ENCODE measurements at places on chromosomes 13 and 19.

GRCh38 chr13:64164435-64164834, 2748.8 kb upstream of the PCDH20 start:
- no peak for DNase-seq

DNA sequence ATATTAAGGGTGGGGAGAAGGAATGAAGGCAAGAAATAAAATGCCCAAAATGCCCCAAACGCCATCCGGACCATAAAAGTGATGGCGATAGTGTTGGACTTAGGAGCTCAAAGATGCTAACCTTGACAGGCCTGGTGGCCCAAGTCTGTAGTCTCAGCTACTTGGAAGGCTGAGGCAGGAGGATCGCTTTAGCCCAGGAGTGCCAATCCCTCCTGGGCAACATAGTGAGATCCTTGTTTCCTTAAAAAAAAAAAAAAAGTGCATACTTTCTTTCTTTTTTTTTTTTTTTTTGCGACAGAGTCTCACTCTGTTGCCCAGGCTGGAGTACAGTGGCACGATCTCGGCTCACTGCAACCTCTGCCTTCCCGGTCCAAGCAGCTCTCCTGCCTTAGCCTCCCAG, 32.0 kb upstream of the MRI1 start:
- DNase-seq = no peak

GRCh38 chr13:99347911-99348451, 40.8 kb upstream of the GPR183 start:
- DNase-seq = peak; percentile 27

DNA sequence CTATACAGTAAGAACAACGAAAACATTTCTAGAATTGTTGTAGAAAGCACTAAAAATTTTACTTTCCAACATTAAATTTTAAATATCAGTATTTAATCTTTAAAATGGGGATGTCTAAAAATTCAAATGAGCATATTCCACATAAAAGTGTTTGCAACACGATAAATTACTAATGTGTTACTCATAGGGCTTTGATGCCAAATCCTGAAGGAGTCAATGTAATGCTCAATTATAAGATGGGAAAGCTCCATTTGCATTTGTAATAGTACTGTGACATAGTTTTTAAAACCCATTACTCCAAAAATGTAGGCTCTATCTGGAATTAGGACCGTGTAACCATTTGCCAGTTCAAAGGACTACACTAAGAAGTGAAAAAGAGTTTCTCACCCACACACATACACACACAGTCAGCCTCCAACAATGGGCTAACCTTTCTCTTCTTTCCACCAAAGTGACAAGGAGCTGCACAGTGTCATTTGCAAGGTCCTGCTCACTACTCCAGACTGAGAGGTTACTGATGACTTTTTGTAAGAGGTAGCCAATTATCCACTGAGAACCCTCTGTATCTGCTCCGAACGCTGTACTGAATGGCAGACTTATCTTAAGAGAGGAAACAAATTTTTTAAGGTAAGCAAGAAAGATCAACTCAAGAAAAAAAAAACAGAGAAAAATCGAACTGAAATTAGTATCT, 26.1 kb upstream of the EEF1AKMT1 start:
- DNase-seq = no peak

GRCh38 chr19:36987091-36987490, 71.0 kb downstream of the ZNF568 start:
- no peak for DNase-seq

DNA sequence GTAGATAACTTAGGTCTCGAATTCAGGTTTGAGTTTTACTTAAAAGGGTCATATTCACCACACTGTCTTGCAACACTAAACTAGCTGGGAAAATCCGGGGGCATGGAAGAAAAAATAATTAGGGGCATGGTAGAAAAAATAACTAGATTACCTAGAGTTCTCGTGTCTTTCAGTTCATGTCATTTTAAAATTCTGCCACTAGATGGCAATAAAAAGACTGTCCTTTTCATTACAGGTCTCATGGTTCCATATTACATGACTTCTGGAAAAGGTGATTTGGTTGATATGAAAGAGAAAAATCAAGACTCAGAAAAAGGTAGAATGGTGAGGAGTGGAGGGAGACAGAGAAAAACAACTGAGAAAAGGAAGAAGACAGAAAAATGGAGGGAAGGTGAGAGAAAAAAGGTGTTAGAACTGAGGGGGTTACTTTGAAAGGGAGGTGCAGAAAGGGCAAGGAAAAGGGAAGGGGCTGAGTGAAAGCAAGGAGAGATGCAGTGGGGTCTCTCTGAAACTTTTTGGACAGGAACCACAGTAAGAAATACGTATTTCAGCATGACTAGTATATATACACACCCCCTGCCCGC, 299.0 kb downstream of the KLF12 start:
- DNase-seq = peak; percentile 70

- DNase-seq = no peak
These were observed 615.3 kb upstream of the SLITRK1 start for GRCh38 chr13:84497613-84498012.

GRCh38 chr13:31172001-31172400, 10.3 kb upstream of the HSPH1 start:
- no peak for DNase-seq

DNA sequence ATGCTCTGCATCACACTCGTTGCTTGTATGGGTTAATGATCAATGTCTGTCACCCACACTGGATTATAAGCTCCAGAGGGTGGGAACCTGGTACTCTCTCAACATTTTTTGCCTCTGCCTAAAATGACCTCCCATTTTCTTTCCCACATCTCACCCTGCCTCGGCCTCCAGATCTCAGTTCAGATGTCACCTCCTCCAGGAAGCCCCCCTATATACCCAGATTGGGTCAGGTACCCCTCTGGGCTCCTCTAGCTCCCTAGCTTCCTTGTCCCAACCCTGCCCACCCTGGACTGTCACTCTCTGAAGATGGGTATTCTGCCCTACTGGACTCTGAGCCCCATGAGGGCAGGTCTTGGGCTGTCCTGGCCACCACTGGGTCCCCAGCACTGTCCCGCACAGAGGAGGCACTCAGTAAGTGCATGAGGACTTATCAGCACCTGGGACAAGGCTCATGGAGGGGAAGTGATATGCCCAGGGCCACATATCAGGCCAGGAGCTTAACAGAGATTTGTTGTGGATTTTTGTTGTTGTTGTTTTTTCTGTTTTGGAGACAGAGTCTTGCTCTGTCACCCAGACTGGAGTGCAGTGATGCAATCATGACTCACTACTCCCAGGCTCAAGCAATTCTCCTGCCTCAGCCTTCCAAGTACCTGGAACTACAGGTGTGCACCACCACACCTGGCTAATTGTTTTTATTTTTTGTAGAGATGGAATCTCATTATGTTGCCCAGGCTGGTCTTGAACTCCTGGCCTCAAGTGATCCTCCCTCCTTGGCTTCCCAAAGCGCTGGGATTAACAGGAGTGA, 23.8 kb downstream of the PRKD2 start:
- DNase-seq = no peak

DNA sequence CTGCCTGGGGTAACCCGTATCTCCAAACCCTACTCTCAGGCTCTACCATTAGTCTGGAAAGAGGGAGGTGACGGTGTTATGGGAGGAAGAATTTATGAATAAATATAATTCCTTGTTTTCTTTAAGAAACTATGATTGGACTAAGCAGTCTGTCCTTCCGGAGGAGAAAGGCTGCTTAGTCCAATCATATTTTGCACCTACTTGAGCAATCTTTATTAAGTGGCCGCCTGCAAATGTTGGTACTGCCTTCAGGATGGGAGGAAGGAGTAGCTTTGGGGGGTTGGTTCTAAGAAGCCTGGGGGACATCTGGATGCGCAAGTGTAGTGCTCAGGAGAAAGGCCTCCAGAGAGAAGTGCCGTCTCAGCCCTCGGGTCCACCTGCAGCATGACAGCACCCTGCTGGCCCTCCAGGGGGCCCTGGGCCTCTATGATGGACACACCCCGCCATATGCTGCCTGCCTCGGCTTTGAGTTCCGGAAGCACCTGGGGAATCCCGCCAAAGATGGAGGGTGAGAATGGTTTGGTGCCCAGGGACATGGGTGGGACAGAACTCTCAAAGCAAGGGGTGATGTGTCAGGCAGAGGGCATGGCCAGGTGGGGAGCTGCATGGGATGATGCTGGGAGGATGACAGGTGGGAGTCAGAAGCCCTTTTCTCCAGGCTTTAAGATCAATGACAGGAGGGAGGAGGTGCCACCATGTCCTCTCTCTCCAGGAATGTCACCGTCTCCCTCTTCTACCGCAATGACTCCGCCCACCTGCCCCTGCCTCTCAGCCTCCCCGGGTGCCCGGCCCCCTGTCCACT, 4.1 kb downstream of the ACP4 start:
- no peak for DNase-seq

- DNase-seq = no peak
These were observed 9.4 kb downstream of the URAD start for GRCh38 chr13:27979001-27979643.

DNA sequence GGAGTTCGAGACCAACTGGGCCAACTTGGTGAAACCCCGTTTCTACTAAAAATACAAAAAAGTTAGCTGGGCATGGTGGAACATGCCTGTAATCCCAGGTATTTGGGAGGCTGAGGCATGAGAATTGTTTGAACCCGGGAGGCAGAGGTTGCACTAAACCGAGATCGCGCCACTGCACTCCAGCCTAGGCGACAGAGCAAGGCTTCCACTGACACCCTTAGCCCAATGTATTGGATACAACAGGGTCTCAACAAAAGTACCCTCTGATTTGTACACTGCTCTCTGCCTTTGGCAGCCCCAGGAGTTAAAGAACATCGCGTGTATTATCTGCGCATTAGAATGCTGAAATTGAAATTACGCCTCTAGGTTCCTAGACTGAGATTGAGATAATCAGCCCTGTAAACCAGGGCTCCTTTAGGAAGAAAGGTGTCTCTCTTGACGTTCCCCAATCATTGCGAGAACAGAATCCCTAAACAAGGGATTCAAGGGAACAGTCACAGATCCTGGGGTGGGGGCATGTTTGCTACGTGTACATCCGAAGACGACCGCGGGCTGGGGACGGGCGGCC, 21.9 kb downstream of the IPO5 start:
- peak; percentile 17 for DNase-seq

DNA sequence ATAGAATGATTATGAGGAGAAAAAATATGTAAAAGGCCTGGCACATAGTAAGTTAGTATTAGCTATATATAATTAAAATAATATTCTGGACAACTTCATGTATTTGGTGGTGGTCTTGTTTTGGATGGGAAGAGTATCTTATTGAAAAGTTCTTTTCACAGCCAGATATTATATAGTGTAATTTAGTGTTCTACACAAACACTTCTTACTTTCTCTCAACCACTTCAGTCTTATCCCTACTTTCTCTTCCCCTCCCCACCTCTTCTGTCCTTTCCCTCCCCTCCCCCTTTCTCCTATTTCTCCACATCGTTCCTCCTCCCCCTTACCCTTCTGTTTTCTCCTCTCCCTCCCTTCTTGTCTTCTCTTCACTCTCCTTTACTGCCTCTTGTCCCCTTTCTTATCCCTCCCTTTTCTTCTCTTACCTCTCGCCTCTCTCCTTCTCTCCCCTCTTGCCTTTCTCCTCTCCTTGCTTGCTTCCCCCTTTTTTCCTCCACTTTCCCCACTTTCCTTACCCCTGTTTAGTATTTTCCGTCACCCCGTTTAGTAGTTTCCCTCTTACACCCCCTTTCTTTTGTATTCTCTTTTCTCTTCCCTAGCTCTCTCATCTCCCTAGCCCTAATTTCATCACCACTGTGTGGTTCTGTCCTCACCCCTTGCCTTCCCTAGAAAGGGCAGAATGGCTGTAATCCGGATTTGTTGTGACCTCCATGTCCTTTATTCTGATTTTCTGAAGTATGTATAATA, 107.2 kb upstream of the MLNR start:
- no peak for DNase-seq

- no peak for DNase-seq
These were observed 902.3 kb upstream of the MIR17HG start for GRCh38 chr13:90445179-90445578.

DNA sequence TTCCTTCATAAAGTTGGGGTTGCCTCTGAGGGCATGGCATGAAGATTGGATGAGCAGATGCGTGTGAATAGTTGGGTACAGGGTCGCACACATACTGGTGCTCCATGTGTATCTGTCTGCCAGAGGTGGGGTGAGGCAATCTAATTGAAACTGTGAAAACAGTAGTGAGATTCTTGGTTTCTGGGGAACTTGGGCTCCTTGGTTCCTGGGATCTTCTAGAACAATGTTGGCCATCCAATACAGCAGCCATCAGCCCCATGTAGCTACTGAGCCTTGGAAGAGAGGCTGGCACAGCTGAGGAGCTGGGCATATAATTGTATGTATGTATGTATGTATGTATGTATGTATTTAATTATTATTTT, 616 bp downstream of the FCHO1 start:
- DNase-seq = peak; percentile 75

DNA sequence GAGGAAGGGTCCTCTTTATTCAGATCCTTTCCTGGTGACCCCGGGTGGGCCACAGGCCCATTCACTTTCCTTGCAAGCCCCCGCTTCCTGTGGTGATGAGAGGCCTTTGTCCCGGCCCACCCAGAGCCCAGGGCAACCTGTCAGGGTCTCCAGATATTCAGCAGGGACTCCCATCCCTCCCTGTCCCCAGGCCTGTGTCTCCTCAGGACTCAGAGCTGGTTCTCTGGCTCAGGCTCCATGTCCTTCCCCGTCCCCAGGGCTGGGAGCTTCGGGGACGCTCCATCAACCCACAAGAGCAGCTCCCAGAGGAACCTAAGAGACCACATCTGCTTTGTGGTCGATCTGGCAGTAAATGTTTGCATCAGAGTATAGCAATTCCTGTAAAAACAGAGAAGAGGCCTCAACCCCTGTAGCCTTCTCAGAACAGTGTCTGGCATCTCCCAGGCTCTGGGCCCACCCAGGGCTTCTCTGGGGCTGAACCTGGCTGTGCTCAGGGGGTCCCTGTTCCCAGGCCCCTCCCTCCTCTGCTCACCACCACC, 7.8 kb downstream of the CEACAM4 start:
- no peak for DNase-seq

- no peak for DNase-seq
These were observed 82.8 kb downstream of the STARD13 start for GRCh38 chr13:33202644-33203169.

- DNase-seq = no peak
These were observed 10.7 kb downstream of the LMTK3 start for GRCh38 chr19:48500830-48501493.

DNA sequence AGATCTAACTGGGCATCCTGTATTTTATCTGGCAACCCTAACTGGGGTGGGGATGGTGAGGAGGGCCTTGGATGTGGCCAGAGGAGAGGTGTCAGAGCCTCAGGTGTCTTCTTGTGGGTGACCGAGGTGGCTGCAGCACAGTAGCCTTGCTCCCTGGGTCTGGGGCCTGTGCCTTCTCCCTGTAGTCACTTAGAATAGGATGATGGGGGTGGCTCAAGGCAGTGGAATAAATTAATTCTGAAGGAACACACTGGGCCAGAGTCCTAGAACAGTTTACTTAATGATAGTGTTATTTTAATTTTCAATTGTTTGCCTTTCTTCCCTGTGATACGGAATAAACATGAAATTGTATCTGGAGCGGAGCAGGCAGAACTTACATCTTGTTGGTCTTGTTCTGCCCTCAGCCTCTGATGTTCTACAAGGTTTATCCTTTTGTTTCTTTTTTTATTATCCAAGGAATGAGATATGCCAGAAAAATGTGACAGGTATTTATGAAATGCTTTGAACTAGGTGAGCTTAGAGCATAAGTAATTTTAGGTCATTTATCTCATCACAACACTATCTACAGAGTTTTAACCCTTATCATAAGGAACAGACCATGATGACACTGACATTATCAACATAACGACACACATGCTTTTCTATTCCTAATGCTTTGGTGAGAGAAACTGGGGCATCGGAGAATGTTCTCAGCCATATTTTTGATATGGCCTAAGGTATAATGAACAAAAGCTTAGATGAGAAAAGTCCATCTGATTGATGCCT, 51.4 kb downstream of the LRCH1 start:
- no peak for DNase-seq

Measured in pons (tissue), 1 donor.